ENCODE measurements at places on chromosomes 2 and 18.

GRCh38 chr2:83191316-83191715 lies 1267.8 kb downstream of the SUCLG1 start:
- no peak for DNase-seq

- DNase-seq: no peak
Measured at GRCh38 chr2:199329466-199329865, 128.3 kb downstream of the SATB2 start.

GRCh38 chr2:98903767-98904485 lies 32.1 kb downstream of the CRACDL start:
- DNase-seq: no peak

GRCh38 chr18:2822213-2822921 lies 24.4 kb upstream of the EMILIN2 start:
- no peak for DNase-seq

GRCh38 chr2:31258351-31258750 lies 24.4 kb downstream of the EHD3 start:
- no peak for DNase-seq

DNA sequence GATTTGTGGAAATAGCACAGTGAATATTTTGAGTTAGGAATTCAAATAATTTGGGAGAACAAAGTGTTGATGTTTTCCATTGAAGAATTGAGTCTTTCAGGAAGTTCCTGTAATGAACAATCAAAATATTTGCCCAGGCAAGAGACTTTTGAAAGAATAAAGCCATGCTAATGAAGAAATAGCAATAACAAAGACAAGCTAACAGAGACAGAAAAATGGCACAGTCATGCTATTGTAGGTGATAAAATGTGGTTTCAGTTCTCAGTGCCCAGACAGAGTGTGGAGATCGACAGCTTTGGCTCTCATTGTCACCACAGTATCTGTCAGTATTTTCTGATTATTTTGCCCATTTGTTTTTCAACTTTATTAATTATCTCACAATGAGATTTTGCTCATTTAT lies 490.8 kb upstream of the PIK3C3 start:
- no peak for DNase-seq

DNA sequence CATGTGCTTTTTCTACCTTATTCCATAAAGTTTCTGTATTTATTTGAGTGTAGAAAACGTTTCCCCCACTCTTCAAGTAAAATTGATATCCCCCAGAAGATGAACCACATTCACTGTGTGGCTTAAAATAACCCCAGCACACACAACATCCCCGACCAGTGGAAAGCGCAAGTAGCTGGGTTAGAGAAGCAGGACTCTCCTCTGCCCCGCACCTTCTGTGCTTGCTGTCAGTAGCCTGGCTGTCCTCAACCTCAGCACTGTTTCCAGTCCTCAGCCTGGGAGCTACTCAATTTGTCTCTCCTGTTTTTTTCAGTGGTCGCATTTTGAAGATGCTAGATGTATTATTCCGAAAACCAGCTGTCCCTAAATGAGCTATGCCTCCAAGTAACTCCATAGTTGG lies 18.0 kb upstream of the ST8SIA3 start:
- no peak for DNase-seq

GRCh38 chr18:62372156-62372555 lies 47.0 kb downstream of the TNFRSF11A start:
- peak; percentile 52 for DNase-seq

GRCh38 chr2:240468303-240469238 lies 33.1 kb downstream of the GPC1 start:
- no peak for DNase-seq

DNA sequence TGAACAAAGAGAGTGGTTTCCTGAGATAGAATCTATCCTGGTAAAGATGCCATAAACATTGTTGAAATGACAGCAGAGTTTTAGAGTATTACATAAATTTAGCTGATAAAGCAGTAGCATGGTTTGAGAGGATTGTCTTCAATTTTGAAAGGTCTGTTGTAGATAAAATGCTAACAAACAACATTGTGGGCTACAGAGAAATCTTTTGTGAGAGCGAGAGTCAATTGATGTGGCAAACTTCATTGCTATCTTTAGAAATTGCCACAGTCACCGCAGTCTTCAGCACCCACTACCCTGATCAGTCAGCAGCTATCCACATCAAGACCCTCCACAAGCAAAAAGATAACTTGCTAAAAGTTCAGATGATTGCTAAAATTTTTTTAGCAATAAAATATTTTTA lies 17.5 kb downstream of the VRK2 start:
- no peak for DNase-seq

DNA sequence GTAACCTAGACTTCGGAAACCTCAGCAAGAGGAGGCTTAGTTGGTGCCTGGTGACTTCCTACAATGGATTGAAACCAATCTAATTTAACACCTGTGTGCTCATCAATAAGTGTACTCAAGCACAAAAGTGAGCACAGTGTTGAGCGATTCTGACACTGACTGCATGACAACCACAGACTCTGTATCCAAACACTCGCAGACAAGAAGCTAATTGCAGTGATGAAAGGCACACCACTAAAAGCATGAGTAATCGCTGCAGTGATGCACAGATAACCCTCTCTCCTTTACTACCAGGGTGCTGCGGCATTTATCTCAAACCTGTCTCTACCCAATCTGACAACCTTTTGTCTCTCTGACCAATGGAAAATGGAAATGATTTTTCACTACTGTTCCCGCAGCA lies 168.1 kb downstream of the AFF3 start:
- DNase-seq: no peak

GRCh38 chr2:98299211-98299905 lies 46.9 kb upstream of the CNGA3 start:
- no peak for DNase-seq

DNA sequence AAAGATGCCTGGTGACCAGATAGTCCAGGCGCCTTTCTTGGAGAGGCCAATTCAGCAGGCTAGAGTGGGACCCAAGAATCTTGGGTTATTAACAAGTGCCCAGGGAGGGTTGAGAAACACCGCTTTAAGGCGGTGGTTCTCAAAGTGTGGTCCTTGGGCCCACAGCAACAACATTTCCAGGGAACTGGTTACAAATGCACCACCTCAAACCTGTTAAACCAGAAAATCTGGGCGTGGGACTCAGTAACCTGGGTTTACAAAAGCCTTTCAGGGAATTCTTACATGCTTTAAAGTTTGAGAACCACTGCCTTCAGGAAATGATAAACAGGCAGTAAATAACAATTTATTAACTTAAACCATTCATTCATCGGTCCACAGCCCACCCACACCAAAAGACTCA lies 92.5 kb downstream of the SP3 start:
- DNase-seq: no peak

DNA sequence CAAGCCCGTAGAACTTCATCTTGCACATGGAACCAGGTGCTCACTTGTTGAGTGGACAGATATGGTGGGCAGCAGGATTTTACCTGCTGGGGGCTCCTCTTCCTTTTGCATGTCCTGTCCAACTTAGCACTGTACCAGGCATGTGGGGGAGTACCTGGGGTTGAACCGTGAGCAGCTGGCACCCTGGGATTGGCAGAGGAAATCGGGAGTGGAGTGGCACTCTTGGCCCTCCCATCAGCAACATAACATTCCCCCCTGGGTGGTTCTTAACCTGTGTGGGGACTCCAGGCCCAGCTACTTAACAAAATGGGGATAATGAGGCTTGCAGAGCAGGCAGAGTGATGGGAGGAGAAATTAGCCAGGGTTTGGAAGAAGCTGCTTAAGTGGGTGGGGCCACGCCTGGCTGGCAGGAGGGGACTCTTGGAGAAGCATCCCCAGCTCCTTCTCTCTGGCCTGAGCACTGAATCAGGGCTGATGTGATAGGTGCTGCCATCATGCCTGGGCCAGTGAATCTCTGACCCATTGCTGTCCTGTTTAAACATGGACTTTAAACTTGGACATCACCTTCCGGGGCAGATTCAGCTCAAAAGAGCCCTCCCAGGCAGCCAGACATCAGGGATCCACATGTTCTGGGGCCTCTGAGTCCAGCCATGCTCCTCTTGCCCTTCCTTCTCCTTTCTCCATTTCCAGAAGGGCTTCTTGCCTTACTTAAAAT lies 15.5 kb downstream of the FOSL2 start:
- DNase-seq: no peak

All from GM12864 (cell line).